ENCODE measurements at places on chromosomes 11 and 22.
A peak's percentile ranks its signal among the peaks of the same experiment; 100 is the strongest.

- peak; percentile 24 for DNase-seq
These were observed 71.8 kb downstream of the ADAMTS15 start for GRCh38 chr11:130520271-130520671.

- DNase-seq: peak; percentile 46
These were observed 173.2 kb upstream of the SORL1-AS1 start for GRCh38 chr11:121625777-121626506.

DNA sequence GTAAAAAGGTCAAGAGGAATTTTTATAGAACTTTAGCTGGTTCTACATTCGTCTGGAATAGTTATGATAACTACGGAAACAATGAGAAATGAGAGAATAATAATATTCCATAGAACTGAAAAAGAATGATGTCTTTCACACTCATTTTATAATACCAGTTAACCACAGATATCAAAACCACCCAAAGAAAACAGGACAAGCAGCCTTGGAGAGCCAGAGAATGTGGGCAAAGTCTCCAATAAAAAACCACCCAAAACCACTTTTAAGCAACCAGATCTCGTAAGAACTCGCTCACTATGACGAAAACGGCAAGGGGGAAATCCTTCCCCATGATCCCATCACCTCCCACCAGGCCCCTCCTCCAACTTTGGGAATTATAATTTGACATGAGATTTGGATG is 60.8 kb downstream of the ARHGAP32 start:
- no peak for DNase-seq

DNA sequence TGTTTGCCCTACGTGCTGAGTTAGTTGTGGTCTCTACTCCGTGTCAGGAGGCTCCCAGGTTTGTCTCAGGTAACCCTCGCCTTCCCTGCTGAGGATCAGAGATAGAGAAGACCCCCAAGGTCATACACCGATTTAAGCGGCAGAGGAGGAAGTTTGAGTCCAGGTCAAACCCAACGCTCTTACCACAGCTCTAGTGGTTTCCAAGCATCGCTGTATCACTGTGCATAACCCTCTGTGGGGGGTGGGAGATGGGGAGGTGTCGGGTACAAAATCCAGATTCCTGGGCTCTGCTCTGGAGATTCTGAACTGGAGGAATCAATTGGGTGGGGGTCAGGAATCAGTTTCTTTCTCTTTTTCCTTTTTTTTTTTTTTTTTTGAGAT is 627 bp downstream of the DNAJC4 start:
- no peak for DNase-seq

DNA sequence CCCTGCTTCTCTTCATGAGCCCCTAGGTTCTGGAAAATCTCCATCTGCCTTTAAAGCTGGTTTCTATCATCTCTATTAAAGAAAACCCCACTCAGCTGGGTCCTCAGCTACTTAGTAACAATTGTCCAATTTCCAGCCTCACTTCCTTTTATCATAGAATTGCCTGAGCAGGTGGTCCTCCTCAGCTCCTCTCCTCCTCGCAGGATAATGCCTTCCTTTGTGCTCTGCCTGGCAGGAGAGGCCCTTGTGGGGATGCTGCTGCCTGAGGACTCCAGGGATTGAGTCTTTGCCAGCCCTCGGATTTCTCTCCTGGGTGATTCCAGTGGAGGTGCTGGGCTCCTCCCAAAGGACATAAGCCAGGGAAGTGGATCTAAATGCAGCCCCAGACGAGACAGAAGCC is 448.3 kb downstream of the INSC start:
- no peak for DNase-seq

- DNase-seq: peak; percentile 50
These were observed 9.9 kb upstream of the MICALL1 start for GRCh38 chr22:37896181-37896592.

DNA sequence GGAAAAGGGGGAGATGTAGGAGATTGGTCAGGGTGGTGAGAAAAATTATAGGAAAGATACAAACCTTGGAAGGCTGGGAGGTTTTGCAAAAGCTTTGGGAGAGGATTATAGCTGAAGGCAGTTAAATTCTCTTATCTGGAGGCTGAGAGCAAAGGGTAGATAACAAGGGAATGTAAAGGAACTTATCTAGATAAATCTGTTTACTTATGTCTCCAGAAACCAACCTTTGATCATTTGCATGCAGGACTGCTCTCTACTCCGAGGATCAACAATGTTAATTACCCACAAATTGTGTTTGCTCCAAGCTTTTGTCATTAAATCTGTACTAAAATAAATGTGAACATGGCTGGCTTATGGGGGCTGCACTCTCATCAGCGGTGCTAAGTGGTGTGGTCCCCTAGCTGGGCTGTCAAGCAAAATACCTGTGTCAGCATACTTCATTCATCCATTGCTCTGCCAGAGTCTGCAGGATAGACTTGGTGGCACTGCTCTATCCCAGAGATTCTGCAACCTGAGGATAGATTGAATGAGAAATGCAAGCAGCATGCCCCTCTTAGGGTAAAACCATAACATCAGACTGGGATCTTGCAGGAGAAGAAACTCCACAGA is 1599.2 kb upstream of the TENM4 start:
- DNase-seq: no peak

- no peak for DNase-seq
These were observed 13.0 kb upstream of the OR8A1 start for GRCh38 chr11:124556828-124557227.

DNA sequence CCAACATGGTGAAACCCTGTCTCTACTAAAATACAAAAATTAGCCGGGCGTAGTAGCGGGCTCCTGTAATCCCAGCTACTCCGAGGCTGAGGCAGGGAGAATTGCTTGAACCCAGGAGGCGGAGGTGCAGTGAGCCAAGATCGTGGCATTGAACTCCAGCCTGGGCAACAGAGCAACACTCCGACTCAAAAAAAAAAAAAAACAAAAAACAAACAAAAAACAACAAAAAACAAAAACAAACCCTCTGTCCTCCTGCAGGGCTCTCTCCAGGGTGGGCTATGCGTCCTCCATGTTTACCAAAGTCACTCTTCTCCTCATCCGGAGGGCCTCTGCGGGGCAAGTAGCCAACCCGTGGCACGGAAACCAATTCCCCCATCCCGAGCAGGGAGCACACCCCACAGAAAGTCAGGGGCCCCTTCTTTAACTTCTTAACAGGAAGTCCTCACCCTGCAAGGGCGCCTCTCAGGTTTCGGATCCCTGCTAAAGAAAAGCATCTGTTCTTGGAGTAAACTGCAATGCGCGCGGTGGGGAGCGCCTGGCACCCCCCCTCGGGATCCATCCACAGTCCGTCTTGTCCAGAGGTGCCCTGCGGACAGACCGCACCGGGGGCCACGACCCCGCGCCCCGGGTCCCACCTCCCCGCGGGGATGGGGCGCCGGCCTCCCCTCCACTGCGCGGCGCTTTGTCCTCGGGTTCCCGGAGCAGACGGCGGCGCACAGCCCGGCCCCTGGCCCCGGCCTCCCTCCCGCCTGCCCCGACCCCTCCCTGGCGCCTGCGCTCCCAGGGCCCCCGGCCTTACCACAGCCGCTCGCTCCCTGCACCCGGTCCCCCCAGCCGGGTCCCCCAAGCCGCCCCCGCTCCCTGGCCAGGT is 712 bp downstream of the CERK start:
- peak; percentile 29 for DNase-seq

DNA sequence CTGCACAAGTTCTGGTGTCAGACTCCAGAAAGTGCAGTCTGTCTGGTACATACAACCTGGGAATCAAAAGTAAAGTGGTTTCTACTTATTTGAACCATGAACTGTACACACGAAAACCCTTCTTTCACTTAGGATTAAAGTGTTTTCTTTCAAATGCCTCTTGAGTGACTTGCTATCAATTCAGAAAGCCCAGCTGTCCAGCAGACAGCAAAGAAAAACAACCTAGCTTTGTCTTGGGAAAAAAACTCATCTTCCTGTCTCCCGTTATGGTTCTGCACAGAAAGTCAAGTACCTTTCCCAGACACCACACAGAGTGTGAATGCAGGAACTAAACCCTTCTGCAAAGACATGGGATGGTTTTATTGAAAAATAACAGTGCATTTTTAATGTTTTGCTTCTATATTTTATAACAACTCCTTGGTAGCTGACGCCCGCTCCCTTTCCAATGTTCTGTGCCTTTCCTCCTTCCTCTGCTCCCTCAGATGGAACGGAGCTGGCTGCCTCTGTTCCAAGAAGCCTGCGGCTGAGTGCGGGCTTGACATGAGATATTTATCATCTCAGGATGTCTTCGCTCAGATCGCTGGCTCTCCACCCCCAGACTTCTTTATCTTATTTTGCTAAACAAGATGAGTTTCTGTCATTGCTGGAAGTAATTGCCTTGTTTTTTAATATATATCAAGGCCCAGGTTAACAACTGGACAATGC is 322.3 kb upstream of the B3GAT1 start:
- DNase-seq: no peak

- DNase-seq: no peak
These were observed 11.1 kb upstream of the CSF2RB start for GRCh38 chr22:36902143-36902926.

DNA sequence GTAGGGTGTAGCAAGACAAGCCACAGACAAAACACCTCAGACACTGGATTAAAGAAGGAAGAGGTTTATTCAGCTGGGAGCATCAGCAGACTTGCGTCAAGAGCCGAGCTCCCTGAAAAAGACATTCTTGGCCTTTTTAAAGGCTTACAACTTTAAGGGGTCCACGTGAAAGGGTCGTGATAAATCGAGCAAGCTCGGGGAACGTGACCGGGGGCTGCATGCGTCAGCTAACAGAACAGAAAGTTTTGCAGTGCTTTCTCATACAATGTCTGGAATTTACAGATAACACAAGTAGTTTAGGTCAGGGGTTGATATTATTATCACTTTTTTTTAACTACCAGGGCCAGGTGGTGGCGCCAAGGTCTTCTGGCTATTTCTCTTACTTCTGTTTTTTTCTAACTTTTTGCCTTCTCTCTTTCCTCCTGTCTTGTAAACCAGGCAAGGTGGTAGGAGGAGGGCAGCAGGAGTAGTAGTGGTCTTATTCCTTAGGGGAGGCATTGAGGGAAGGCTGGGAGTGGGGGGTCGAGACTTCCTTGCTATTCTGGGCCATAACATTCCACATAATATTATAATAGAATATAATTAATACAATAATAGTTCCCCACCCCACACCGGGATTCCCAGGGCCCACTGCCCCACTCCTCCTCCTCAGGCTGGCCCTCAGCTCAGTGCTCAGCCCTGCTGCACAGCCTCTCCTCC is 587 bp upstream of the ALDH3B1 start:
- peak; percentile 51 for DNase-seq

DNA sequence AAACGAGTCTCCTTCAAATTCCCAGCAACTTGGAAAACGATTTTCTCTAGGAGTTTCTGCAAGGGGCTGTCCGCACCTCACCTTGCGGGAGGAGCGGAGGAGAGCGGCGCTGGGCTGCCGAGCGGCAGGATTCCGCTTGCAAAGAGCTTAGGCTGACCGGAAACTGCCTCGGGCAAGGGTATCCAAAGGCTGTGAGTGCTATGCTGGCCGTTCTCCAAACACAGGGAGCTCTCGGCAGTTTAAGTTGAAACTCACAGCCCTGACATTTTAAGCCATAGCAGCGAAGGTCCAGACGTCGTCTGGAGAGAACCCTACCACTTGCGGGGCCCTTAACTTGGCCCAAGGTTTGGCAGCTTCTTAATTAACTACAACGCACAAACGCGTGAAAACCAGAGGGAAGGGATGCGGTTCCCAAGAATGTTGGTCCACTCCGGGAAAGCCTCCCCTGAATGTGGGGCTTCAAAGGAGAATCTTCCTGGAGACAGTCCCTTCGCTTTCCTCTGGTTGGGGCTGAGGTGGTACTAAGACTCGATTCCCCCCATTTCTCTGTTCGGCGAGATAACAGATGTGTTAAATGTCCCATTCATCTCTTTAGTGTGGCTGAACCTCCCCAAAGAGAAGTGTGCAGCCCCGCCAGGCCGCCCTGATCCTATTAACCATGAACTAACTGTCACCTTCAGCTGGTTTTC is 1.1 kb upstream of the DBX1 start:
- DNase-seq: no peak

GRCh38 chr11:86459002-86459385 is 84.3 kb downstream of the CCDC81 start:
- DNase-seq: peak; percentile 33

DNA sequence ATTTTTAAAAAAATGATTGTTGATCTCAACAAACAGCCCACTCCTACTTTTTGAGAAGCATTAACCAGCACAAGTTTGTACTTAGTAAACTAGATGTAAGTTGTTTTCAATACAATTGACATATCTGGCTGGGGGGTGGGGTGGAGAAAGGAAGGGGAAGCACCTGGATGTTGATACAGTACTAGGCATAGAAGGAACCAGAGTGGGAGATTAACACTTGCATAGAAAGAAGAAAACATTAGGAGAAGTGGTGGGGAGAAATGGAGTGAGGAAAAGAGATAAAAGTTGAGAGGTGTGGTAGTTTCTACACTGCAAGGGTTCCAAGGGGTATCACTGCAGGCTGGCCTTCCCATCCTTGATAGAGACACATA is 10.6 kb upstream of the GAB2 start:
- DNase-seq: no peak

GRCh38 chr22:35555483-35555890 is 14.9 kb downstream of the RASD2 start:
- DNase-seq: peak; percentile 37

DNA sequence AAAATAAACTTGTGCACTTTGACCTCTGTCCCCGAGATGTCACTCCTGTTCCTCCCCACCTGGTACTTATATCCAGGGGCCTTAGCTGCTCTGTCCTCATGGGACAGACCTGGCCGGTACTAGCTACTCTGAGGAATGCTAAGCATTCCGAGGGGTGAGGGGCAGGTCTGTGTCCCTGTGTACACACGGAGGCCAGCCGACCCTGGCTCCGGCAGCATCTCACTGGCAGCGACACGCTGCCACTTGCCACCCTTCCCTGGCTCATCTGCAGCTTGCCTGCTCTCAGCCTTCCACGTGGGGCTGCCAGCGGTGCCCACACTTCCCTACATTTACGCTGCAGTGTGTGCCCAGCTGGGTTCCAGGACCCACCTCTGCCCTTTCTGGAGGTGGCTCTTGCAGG is 21.6 kb upstream of the TEF start:
- no peak for DNase-seq

GRCh38 chr22:40679964-40680818 is 907 bp downstream of the MCHR1 start:
- DNase-seq: peak; percentile 46

DNA sequence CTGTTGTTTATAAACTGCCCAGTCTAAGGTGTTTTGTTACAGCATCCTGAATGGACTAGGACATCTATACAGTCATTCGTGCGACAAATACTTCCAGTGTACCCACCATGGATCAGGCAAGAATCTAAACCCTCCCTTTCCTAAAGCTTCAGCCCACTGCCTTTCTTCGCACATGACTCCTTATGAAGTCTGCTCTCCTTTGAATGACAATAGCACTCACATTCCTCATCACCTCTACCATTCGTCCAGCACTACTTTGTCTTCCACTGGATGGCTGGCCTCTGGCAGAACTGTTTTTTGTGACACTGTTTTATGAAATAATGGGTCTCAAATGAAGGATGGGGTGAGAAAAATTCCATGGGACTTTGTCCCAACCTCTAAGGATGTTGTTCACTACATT is 89.8 kb upstream of the LIN7C start:
- no peak for DNase-seq

DNA sequence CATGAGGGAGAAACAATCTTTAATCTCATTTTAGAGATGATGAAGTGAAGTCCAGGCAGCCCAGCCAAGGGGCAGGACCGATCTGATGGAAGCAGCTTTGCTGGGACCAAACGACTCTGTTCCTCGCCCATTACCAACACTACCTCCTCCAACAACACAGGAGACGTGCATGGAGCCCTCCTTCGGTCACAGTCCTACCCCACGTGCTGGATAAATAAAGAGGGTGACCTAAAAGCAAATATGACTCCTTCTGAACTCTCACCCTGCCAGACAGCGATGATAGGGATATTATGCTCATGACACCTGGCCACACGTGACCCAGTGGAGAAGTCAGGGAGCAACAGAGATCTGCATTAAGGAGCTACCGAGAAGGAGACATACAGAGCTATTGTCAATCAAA is 26.0 kb downstream of the SCGB1A1 start:
- DNase-seq: no peak
